ENCODE measurements at places on chromosomes 3 and 15.

- DNase-seq: no peak
Observed at GRCh38 chr15:55532944-55533343, 24.9 kb upstream of the DNAAF4 start.

DNA sequence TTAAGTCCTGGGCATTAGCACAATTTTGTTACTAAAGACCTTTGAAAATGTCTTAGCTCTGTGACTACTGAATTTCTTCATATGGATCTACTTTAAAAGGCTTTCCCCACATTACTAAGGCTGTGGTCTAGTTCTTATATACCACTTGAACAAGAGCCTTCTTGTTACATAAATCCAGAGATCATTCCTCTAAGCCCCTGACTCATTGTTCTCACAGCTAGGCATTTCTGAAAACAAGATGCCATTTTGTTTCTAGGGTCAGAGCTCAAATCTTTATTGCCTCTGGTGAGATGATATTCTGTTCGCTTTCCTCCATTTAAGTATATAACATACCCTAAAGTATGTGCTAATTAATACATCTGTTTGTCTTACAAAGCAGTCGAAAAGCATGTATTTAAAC lies 29.8 kb upstream of the LPP start:
- no peak for DNase-seq

DNA sequence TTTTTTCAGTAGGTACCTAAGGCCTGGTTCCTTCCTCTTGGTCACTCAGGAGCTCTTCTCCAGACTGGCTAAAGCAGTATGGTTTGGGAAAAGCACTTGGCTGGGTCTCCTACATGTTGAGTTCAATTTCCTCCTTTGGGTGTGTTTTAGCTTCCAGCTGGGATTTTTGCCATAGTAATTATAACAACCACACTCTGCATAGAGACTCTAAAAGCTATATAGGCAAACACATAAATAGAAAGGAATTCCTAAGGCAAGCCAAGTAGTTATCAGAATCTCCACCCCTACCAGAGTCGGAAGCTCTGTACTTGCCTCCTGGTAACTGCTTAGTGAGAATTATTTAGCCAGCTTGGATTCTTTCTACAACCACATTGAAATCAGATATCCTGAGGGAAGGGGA lies 48.6 kb downstream of the FOXL2 start:
- DNase-seq: no peak

DNA sequence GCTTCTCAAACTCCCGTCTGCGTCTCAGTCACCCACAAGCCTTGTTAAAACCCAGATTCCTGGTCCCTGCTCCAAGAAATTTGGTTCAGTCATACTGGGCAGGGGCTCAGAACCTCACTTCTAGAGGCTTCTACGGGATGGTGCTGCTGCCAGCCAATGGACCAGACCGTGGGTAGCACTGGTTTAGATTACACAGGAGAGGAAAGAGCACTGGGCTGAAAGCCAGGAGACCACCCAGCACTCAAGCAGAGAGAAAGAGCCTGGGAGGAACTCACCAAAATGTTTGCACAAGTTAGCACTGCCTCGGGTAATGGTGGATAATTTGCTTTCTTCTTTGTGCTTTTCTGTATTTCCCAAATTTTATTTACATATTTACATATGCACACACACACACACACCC lies 46.9 kb upstream of the MUC13 start:
- no peak for DNase-seq

DNA sequence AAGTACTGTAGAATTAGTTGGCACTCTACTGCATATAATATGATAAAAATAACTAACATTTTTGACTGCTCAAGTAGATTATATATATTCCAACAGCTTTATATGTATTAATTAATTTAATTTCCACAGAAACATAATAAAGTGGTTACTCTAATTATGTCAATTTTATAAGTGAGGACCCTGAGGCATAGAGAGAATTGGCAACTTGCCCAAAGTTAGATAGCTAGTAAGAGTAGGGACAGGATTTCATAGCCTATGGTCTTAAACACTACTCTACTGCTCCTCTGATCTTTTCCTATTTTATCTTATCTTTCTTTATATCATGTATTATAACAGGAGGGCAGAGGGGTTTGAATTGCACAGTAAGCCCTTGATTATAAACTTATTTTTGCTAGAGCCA lies 418.7 kb upstream of the SGO1 start:
- no peak for DNase-seq

GRCh38 chr3:140056047-140056446 lies 121.1 kb downstream of the CLSTN2 start:
- DNase-seq: no peak

All from stimulated activated CD4-positive, alpha-beta T cell treated with anti-CD3 and anti-CD28 coated beads, TNF-alpha, amount 100 ng/mL, for 24 hours (primary cell).